Panc1 (cell line): ENCODE measurements at places on chromosomes 3 and 15.
A peak's percentile ranks its signal among the peaks of the same experiment; 100 is the strongest.

- no peaks in the 10 kb centered on the region for H3K4me1 ChIP-seq
- H3K27ac ChIP-seq: no peak overlapping the region
- no peaks in the 10 kb centered on the region for H3K27me3 ChIP-seq
- H3K36me3 ChIP-seq: peaks cover 11% of the 10 kb centered on the region
- no peak overlapping the region for H3K4me3 ChIP-seq
These were observed 11.7 kb downstream of the RIOX2 start for GRCh38 chr3:97960551-97960950.

GRCh38 chr3:193980326-193980725 is 155.6 kb upstream of the HES1 start:
- H3K36me3 ChIP-seq: no peaks in the 10 kb centered on the region
- no peak overlapping the region for H3K27ac ChIP-seq
- DNase-seq: no peak
- H3K27me3 ChIP-seq: no peaks in the 10 kb centered on the region

DNA sequence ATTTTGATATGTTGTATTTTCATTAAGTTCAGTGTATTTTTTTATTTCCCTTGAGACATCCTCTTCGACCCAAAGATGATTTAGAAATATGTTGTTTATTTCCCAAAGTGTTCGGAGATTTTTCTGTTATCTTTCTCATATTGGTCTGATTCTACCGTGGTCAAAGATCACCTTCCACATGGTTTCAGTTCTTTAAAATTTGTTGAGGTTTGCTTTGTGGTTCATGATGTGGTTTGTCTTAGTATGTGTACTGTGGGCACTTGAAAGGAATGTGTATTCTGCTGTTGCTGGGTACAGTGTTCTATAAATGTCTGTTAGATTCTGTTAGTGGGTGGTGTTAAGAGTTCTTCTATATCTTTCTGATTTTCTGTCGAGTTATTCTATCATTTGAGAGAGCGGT is 103.4 kb upstream of the FHIT start:
- H3K36me3 ChIP-seq: no peaks in the 10 kb centered on the region
- no peaks in the 10 kb centered on the region for H3K4me1 ChIP-seq
- no peak overlapping the region for H3K4me3 ChIP-seq

DNA sequence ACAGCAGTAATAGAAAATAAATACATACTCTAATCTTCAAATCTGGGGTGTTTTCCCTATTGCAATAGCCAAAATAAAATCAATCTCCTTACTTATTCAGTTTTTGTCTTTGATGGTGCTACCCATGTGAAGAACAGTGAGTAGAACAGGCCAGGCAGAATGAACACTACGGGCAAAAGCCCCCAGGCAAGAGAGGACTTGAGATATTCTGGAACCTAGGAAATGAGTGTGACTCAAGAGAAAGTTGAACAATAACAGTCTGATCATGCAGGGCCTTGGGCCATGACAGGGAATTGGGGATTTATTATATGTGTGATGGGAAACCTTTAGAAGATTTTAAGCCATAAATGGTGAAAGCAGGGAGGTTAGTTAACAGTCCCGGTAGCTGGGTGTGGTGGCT is 14.0 kb upstream of the DUT start:
- no peaks in the 10 kb centered on the region for H3K27me3 ChIP-seq
- no peak overlapping the region for H3K4me3 ChIP-seq
- no peaks in the 10 kb centered on the region for H3K36me3 ChIP-seq
- no peaks in the 10 kb centered on the region for H3K4me1 ChIP-seq
- DNase-seq: no peak

GRCh38 chr3:45249391-45249790 is 23.3 kb upstream of the TMEM158 start:
- H3K4me1 ChIP-seq: no peaks in the 10 kb centered on the region
- no peak overlapping the region for H3K4me3 ChIP-seq
- no peak for DNase-seq
- no peaks in the 10 kb centered on the region for H3K27me3 ChIP-seq
- no peak overlapping the region for H3K27ac ChIP-seq

GRCh38 chr15:43229977-43230376 is 9.2 kb upstream of the EPB42 start:
- no peak overlapping the region for H3K4me3 ChIP-seq
- DNase-seq: no peak
- H3K27me3 ChIP-seq: peaks cover 4% of the 10 kb centered on the region; the same call in 1 of the 2 replicates
- H3K36me3 ChIP-seq: no peaks in the 10 kb centered on the region

DNA sequence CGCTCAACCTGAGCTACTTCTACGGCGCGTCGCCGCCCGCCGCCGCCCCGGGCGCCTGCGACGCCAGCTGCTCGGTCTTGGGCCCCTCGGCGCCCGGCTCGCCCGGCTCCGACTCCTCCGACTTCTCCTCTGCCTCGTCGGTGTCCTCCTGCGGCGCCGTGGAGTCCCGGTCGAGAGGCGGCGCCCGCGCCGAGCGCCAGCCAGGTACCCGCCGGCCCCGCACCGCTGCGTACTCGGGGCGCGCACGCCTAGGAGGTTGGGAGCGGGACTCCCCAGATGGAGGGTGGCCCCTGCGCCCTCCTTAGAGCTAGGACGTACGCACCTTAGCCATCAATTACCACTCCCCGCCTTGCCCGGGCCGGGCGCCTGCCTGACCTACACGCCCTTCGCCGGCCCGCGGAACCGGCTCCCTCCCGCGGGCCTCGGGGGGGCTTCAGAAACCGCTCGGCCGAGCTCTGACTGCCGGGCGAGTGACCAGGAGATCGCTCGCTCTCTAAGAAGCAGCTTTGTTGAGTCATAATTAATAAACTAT is 466 bp downstream of the NFKBIZ start:
- peak overlapping the region; percentile 86 for H3K4me3 ChIP-seq
- peaks cover 18% of the 10 kb centered on the region for H3K4me1 ChIP-seq
- no peak for DNase-seq
- no peaks in the 10 kb centered on the region for H3K27me3 ChIP-seq
- peaks cover 26% of the 10 kb centered on the region for H3K36me3 ChIP-seq

DNA sequence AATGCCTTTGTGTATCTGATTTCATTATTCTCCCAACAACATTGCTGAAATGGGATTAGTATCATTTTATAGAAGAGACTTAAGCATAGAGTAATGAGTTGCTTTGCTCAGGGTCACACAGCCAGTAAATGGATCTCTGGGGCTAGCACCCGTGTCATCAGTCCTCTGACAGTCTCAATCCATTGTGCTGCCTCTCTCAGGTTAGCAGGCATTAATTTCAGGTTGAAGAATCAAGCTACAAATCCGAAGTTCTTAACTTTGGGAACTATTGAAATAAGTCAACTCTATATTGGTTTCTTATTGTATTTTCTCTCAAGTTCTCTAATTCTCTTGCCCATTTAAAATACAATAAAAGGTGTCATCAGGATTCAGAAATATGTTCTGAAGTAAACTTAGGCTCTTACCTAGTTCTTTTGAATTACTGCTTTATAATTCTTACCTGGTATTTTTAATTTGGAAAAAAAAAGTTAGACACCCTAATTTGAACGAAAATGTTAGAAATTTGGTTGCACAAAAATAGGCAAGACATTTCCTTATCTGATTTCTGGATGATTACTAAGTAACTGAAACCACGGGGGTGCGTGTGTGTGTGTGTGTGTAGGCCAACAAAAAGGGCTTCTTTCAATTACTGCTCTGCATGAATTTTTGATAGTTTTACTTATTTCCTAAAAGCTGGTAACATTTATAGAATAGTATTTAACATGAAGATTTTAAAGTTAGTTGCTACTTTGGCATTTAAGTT is 189.8 kb downstream of the MBNL1 start:
- no peak overlapping the region for H3K27ac ChIP-seq
- peaks cover 26% of the 10 kb centered on the region for H3K36me3 ChIP-seq
- H3K4me1 ChIP-seq: no peaks in the 10 kb centered on the region; the same call in 1 of the 2 replicates
- no peaks in the 10 kb centered on the region for H3K27me3 ChIP-seq
- DNase-seq: no peak
- H3K4me3 ChIP-seq: no peak overlapping the region

GRCh38 chr15:50280271-50280670 is 14.7 kb upstream of the HDC start:
- no peak overlapping the region for H3K27ac ChIP-seq
- no peaks in the 10 kb centered on the region for H3K27me3 ChIP-seq
- no peaks in the 10 kb centered on the region for H3K4me1 ChIP-seq
- H3K36me3 ChIP-seq: no peaks in the 10 kb centered on the region

- no peak overlapping the region for H3K4me3 ChIP-seq
- H3K27me3 ChIP-seq: no peaks in the 10 kb centered on the region
- no peaks in the 10 kb centered on the region for H3K36me3 ChIP-seq
- H3K27ac ChIP-seq: no peak overlapping the region
- DNase-seq: peak; percentile 13
These were observed 96.5 kb downstream of the FSIP1 start for GRCh38 chr15:39685999-39686613.

DNA sequence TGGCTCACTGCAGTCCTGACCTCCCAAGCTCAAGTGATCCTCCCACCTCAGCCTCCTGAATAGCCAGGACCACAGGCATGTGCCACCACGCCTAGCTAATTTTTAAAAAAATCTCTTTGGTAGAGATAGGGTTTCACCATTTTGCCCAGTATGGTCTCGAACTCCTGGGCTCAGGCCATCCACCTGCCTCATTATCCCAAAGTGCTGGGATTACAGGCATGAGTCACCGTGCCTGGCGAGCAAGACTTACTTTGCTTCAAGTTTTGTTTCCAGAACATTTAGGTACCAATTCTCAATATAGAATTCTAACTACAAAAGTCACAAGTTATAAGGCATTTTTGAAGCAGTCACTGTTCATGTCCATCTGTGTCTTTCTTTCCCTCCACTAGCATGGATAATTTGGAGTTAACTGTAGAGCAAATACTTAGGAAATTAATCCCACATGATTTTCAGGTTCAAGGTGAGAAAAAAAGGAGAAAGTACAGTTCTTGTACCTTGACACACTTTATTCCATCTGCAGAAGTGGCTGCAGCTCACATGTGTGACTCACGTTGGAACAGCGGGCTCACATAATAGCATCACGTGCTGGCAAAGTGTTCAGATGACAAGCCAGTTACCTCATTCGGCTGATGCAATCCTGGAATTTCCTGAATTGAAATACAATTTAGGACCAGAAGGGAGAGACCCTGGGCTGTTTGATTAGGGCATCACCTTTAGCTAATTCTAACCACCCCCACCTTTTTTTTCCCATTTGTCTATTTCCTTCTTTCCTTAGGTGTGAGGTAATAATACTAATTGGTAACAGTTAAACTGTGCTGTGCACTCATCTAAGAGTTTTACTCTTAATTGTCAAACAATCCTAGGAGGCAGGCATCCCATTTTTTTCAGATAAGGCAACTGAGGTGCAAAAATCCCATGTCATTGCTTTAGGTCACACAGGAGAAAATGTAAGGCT is 46.9 kb upstream of the NEDD4 start:
- no peaks in the 10 kb centered on the region for H3K27me3 ChIP-seq
- peak overlapping the region; percentile 10; the same call in 1 of the 2 replicates for H3K27ac ChIP-seq
- DNase-seq: peak; percentile 81
- H3K4me1 ChIP-seq: peaks cover 3% of the 10 kb centered on the region; the same call in 1 of the 2 replicates
- H3K4me3 ChIP-seq: no peak overlapping the region
- H3K36me3 ChIP-seq: no peaks in the 10 kb centered on the region

- peaks cover 29% of the 10 kb centered on the region for H3K27me3 ChIP-seq
- DNase-seq: no peak
- H3K27ac ChIP-seq: no peak overlapping the region
- no peaks in the 10 kb centered on the region for H3K36me3 ChIP-seq
These were observed 1.1 kb downstream of the CCDC39 start for GRCh38 chr3:180678231-180678630.

GRCh38 chr15:36914960-36915808 is 185.2 kb downstream of the MEIS2 start:
- H3K4me1 ChIP-seq: peaks cover 5% of the 10 kb centered on the region; the same call in 1 of the 2 replicates
- H3K27me3 ChIP-seq: no peaks in the 10 kb centered on the region
- no peak overlapping the region for H3K4me3 ChIP-seq
- no peak overlapping the region for H3K27ac ChIP-seq
- no peak for DNase-seq

DNA sequence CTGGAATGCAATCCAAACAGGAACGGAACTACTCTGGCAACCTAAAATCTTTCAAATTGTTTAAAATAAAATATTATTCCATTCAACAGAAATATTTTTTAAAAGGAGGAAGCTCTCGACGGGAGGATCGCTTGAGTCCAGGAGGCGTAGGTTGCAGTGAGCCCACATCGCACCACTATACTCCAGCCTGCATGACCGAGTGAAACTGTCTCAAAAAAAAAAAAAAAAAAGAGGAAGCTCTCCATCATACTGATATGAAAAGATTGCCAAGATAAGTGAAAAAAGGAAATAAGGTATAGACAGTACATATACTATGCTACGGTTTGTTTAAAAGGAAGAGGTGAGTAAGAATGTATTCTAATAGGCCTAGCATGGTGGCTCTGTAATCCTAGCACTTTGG is 3.6 kb downstream of the RAD18 start:
- no peak for DNase-seq
- H3K36me3 ChIP-seq: peaks cover 5% of the 10 kb centered on the region; the same call in 1 of the 2 replicates
- no peak overlapping the region for H3K27ac ChIP-seq
- H3K4me3 ChIP-seq: no peak overlapping the region
- H3K4me1 ChIP-seq: peaks cover 14% of the 10 kb centered on the region

- H3K27me3 ChIP-seq: peaks cover 5% of the 10 kb centered on the region; the same call in 1 of the 2 replicates
- no peak for DNase-seq
- no peak overlapping the region for H3K4me3 ChIP-seq
- no peaks in the 10 kb centered on the region for H3K36me3 ChIP-seq
- H3K27ac ChIP-seq: no peak overlapping the region
- no peaks in the 10 kb centered on the region for H3K4me1 ChIP-seq
These were observed 7.5 kb upstream of the PCSK6 start for GRCh38 chr15:101497017-101497416.

GRCh38 chr15:68790242-68790575 is 30.5 kb downstream of the ANP32A start:
- no peak overlapping the region for H3K4me3 ChIP-seq
- H3K4me1 ChIP-seq: peaks cover 55% of the 10 kb centered on the region
- H3K27me3 ChIP-seq: no peaks in the 10 kb centered on the region
- peaks cover 12% of the 10 kb centered on the region for H3K36me3 ChIP-seq

DNA sequence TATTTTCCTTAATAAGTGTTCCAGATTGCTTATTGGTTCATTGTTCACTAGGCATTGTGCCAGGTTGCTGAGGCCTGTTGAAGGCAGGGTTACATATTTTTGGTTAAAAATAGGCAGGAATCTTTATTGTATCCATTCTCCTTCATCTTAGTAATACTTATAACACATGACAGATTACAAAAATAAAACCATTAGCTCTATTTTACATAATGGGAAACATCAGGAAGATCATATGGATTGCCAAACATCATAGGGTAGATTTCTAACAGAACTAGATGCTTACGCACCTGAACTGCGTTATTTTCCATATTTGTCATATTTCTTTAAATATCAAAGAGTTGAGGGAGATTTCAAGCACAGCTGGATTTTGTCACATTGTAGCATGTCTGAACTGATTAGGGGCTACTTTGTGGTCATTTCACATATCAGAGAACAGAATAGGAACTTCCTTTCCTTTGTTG is 462.9 kb upstream of the SGO1 start:
- H3K27me3 ChIP-seq: no peaks in the 10 kb centered on the region
- no peak overlapping the region for H3K27ac ChIP-seq
- no peak overlapping the region for H3K4me3 ChIP-seq
- DNase-seq: no peak
